Right lobe of liver (tissue), 6 donors: ENCODE measurements at places on chromosomes 2 and 18.
A peak's percentile ranks its signal among the peaks of the same experiment; 100 is the strongest.

- no peak for DNase-seq
Observed at GRCh38 chr2:233047206-233047605, 12.9 kb upstream of the INPP5D start.

GRCh38 chr2:128607440-128607839, 288.8 kb upstream of the HS6ST1 start:
- DNase-seq, result no peak

GRCh38 chr2:162908567-162908966, 70.0 kb upstream of the KCNH7 start:
- no peak for DNase-seq

DNA sequence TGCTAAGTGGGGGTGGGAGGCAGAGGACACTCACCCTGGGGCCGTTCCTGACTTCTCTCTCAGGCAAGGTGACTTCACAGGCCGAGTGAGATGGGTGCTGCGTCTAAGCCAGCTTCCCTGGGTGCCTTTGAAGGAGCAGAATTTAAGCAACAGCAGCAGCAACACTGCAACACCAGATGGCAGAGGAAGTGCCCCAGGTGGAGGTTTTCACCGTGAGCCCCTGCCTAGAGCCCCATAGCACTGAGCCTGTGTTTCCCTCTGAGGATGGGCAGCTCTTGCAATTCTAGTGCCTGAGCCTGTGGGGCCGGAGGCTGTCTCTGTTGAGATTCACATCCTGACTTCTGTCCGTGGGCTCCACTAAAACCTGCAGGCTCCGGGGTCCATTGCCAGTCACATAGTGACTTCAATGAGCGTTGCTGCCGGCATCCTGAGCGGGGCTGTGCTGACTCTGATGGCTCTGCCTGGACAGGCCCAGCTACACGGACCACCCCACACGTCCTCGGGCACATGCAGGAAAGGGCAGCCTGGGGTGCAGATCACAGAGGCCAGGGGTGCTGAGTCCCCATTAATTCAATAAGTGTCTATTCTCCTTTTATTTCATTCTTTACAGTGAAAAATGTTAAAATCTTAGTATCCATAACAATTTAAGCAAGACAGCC, 218.8 kb downstream of the SNTG2 start:
- no peak for DNase-seq

DNA sequence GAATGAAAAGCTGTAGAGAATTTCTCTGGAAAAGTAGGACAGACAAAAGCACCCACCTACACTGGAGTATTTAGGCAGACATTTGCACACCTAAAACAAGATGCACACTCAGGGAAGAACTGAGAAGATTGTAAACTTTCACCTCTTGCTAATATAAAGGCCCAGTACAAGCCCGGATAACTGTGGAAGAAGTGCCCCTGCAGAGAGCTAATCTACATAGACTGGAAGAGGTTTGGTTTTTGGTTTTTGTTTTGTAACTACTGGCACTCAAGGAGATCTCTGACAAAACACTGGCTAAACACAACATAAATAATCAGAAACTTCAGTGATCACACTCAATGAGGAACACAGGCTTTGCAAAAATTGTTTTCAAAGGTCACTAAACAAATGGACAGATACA, 782.2 kb upstream of the SLC8A1 start:
- no peak for DNase-seq

GRCh38 chr18:38369772-38370690, 804.4 kb upstream of the CELF4 start:
- no peak for DNase-seq

DNA sequence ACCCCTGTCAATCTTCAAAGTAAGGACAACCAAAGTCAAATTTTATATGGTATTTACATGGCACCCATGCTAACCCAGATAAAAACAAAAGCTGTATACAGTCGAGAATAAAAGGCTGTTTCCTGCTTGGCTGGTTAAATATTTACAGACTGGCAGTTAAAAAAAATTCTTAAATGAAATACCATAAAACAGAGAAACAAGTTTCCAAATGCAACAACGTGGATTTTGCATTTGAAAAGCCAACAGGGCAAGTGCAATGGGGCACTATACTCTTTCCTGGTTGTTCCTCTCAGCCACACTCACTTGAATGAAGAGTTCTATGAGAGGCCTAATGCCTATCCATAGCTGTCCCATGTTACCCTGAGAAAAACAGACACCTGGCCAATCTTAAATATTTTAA, 6.1 kb upstream of the NR4A2 start:
- DNase-seq, result no peak

- no peak for DNase-seq
Observed at GRCh38 chr2:240353086-240353798, 82.2 kb upstream of the GPC1 start.

DNA sequence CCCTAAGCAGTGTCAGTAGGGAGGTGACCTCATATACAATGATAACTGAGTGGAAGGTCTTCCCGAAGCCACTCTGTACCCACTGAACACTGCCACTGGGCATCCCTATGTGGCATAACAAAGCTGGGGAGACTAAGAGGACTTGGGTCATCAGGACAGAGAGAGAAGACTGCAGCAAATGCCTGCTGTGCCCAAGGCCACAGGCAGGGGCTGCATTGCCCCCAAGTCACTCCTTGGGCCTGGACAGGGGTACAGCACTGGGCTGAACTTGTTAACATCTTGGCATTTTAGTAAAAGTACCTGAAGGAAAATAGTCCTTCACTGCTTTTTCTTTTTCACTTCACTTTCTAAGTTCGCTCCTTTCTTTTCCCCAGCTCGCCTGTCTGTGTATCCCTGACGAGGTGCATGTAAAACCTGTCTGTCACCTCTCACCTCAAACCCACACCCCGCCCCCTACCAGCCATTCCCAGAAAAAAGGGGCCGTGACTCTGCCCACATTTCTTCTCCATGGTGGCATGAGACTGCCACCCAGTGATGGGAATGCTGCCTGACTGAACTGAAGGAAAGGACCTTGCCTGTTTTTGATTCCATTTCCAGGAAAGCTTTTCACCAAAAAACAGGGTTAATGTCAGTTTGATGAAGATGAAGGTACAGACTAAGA, 62.9 kb downstream of the MTHFD2 start:
- DNase-seq, result peak; percentile 31

- DNase-seq, result no peak
Observed at GRCh38 chr2:96131152-96131812, 7.0 kb downstream of the ASTL start.

GRCh38 chr18:56907771-56908170, 239.1 kb upstream of the BOD1L2 start:
- no peak for DNase-seq

- DNase-seq, result no peak
Observed at GRCh38 chr18:7663366-7664312, 96.5 kb downstream of the PTPRM start.

DNA sequence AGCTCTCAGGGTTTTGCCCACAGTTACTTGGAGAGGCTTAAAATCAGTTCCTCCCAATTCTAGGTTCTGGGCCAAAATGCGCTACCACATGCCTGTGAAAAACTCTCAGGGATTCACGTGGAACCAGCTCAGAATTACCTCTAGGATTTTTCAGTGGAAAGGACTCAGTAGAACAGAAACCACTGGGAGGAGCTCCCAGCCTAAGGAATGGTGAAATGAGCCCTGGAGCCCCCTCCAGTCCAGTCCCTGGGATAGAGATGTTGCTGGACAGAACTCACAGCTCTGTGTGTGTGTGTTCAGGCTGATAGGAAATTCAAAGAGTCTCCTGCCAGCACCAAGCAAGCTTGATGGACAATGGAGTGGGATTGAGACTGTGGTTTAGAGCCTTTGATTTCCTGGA, 21.1 kb upstream of the SLC9A4 start:
- DNase-seq, result no peak

- DNase-seq, result no peak
Observed at GRCh38 chr18:79400091-79400590, 4.4 kb downstream of the NFATC1 start.

DNA sequence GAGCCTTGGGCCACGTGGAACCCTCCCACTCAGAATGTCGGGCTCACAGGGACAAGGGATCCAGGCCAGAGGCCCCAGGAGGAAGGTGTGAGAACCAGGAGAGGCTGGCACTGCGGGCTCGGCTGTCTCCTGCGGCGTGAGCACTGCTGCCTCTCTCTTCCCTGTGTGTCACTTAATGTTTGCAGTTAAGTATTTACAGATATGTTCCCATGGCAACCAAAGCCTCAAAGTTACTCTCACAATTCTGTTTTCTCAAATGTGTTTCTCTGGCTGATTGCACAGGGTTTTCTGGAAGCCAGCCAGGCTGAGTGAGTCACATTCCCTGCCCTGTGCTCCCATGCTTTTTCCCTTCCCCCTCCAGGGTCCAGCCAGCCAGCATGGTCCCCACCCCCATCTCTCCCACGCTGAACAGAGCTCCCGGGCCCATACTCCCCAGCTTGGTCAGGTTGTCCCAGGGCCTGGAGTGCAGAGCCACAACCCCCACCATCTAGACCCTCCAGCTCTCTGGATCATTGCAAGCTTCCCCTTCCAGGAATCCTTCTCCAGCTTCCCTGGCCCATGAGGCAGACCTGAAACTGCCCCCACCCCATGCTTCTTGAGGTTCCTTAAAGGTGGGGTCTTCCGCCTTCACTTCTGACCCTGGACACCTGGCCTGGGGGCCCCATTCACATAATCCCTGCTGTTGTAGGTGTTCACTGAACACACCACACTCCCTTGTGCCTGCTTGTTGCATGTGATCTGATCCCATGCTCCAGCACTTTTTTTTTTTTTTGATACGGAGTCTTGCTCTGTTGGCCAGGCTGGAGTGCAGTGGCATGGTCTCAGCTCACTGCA, 265.9 kb downstream of the CELF4 start:
- peak; percentile 80 for DNase-seq

DNA sequence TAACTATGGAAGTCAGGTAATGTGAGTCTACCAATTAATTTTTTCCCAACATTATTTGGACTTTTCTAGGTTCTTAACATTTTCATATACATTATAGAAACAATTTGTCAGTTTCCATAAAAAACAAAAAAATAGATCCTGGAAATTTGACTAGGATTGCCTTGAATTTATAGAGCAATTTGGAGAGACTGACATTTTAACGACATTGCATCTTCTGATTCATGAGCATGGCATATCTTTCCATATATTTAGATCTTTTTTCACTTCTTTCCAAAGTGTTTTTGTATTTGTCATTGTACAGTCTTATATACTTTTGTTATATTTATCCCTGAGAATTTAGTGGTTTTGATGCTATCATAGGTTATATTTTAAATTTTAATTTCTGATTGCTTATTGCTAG, 42.0 kb downstream of the ANKRD12 start:
- no peak for DNase-seq

- DNase-seq, result no peak
Observed at GRCh38 chr2:153532140-153532539, 53.6 kb upstream of the RPRM start.

DNA sequence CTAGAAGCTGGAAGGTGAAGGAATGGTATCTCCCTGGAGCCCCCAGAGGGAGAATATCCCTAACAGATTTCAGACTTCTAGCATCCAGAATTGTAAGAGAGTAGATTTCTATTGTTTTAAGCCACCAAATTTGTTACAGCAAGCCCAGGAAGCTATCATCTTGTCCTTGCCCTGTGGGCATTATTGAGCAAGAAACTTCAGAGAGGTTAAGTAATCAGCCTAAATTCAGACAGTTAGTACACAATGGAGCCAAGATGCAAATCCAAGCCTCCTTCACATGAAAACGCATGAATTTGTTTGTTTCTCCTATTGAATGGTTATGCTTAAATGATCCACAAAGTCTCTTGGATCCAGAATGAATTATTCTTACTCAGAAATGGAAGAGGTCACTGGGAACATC, 55.2 kb upstream of the TRIB2 start:
- no peak for DNase-seq

- no peak for DNase-seq
Observed at GRCh38 chr2:225600865-225601264, 201.4 kb downstream of the NYAP2 start.
